Fibroblast of gingiva (primary cell): ENCODE measurements at places on chromosomes 11 and 22.

DNA sequence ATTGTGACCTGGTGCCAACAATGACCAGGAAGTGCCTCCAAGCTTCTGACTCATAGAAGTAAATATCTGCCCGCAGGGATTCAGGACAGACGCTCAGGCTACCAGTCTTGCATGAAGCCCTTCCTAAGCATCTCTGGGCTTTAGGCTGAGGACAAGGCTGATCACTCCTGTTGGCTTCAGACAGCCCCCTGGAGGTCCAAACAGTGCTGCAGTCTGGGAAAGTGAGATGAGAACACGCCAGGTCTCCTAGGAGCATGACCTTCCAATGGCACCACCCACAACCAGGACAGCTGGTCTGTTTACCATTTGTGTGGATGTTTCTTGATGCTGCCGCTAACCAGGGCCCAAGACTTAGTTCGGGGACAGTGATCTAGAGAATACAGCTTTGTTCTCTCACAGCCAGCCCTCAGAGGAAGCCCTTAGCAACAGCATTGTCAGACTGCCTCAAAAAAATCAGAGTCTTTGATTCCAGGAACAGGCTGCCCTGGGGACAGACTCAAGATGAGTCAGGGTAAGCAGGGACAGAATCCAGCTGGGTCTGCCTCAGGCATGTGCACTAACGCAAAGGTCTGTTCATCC is 111.2 kb downstream of the ZNF280B start:
- peak; percentile 50 for DNase-seq

- no peak for DNase-seq
Measured at GRCh38 chr11:20608934-20609333, 9.5 kb downstream of the SLC6A5 start.

DNA sequence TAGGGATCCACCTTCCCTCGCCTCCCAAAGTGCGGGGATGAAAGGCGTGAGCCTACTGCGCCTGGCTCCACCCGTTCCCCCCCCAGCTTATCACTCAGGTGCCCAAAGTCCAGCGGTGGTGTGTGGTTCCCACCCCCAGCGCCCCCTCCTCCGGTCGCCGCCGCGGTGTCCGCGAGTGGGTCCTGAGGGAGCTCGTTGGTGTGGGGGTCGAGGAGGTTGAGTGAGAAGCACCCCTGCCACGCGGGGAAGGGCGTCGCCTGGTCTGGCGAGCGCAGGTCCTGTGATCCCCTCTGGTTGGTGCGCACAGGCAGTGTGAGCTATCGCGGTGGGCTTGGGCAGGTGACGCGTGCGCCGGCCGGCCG is 3900.6 kb upstream of the OR11H1 start:
- DNase-seq: no peak

- no peak for DNase-seq
Measured at GRCh38 chr11:19395050-19395449, 154.3 kb upstream of the E2F8 start.

DNA sequence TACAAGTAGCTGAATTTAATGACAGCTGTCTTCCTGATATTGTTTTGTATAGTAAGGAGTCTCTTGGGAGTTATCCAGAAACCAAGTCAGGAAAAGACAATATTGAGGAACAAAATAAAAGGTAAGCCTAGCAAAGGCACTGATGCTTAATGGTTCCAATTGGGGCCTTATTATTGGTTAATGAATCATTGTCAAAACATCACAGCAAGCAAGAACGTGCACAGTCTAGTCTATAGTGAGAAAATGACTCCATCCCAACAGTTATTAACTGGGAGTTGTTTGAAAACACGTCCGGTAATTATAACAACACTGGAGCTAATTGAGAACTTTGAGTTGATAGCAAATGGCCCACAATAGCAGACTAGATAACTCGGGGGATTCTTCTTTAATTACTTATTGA is 17.7 kb downstream of the BSX start:
- no peak for DNase-seq

- no peak for DNase-seq
Measured at GRCh38 chr11:22674470-22675439, 8.3 kb downstream of the GAS2 start.

DNA sequence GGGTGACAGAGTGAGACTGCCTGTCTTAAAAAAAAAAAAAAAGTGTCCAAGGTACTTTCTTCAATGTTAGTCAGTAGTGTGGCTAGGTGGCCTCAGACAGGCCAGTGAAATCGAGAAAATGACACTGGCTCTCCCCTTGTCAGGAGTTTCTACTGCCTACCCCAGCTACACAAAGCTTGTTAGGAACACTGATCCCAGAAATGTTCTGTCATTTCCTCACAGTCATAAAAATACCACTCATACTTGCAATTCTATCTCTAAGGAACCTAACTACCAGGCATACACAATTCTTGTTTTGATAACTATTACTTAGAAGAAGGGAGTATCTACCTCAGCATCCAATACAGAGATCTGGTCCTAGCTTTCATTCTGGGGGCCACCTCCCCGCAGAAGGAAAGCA is 31.3 kb downstream of the ATP6V1E1 start:
- DNase-seq: no peak

- DNase-seq: peak; percentile 26
Measured at GRCh38 chr11:79312617-79313529, 128.0 kb downstream of the TENM4 start.

GRCh38 chr11:88801484-88802123 is 264.2 kb downstream of the GRM5 start:
- no peak for DNase-seq

DNA sequence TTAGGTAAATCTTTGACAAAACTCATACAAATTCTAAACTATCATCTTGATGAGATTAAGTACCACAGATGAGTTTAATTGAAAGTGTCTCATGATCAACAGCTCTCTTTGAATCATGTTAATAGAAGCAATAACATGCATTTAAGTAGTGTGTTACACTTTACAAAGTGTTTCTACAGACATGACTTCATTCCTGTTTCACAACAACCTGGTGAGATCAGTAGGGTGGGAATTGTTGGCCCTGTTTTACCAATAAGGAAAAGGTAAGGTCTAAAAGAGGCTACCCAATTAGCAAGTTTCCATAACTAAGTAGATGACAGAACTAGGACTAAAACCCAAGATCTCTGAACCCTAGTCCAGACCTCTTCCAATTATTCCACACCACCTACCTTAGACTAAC is 12.7 kb upstream of the PRSS23 start:
- DNase-seq: no peak

- DNase-seq: peak; percentile 12
Measured at GRCh38 chr11:88484873-88485621, 147.5 kb upstream of the CTSC start.

- peak; percentile 20 for DNase-seq
Measured at GRCh38 chr11:10653261-10653660, 40.3 kb downstream of the IRAG1 start.

GRCh38 chr22:42595434-42595833 is 19.2 kb downstream of the POLDIP3 start:
- no peak for DNase-seq

GRCh38 chr11:40273192-40273732 is 1186.2 kb downstream of the LRRC4C start:
- DNase-seq: no peak

DNA sequence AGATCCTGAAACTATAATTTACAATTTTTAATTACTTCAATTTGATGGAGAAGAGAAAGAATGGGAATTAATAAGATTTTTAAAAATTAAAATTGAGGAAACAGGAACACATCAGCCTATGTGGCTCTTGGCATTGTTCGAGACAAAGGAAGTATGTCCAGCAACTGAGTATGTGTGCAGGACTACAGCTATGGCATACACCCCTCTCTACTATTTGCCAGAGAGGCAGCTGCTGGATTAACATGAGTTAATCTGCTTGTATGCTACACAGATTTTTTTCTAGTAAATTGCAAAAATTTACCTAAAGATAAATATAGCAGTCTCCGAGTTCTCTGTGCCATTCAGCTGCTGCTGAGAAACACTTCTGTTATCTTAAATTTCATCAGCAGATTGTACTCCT is 70.6 kb downstream of the PHF21A start:
- no peak for DNase-seq

DNA sequence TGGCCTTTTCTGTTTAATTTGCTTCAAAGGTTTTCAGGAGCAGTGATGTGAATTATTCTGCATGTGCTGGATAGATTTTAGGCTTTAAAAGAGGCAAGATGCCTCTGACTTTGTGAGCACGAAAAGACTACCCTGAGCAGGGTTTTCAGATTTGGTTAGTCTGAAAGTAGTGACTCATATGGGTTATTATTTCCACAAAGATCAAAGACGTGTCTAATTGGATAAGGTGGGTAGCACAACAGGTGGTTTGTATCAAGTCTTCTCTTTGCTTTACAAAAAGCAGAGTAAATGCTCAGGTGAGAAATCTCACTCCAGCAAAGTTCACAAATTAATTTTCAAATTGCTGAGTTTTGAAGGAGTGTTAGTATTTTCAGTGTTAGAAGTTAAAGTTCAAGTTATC is 37.6 kb upstream of the DBX1 start:
- no peak for DNase-seq

- peak; percentile 36 for DNase-seq
Measured at GRCh38 chr11:79100093-79100910, 340.5 kb downstream of the TENM4 start.

DNA sequence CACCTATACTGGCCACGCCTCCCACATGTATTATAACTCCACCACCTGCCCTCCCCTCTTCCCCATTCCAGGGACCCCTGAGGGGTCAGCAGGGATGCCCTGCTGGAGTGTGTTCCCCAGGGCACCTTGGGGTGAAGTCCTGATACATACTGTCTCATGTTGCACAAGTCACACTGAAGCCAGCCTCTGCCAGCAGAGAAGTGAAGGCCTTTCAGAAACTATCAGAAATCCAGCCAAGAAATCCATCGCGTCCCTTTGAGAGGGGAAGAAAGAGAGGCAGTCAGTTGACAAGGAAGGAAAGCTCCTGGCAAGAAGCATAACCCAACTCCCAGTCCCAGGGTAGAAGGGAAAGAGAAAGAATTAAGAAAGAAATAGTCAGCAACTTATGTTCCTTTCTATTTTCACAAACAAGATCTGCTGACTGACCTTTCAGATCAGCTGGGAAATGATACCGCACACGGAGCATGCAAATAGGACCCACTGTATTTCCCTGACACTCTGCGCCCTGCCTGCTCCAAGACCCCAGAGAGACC is 45.2 kb downstream of the SC5D start:
- DNase-seq: no peak

DNA sequence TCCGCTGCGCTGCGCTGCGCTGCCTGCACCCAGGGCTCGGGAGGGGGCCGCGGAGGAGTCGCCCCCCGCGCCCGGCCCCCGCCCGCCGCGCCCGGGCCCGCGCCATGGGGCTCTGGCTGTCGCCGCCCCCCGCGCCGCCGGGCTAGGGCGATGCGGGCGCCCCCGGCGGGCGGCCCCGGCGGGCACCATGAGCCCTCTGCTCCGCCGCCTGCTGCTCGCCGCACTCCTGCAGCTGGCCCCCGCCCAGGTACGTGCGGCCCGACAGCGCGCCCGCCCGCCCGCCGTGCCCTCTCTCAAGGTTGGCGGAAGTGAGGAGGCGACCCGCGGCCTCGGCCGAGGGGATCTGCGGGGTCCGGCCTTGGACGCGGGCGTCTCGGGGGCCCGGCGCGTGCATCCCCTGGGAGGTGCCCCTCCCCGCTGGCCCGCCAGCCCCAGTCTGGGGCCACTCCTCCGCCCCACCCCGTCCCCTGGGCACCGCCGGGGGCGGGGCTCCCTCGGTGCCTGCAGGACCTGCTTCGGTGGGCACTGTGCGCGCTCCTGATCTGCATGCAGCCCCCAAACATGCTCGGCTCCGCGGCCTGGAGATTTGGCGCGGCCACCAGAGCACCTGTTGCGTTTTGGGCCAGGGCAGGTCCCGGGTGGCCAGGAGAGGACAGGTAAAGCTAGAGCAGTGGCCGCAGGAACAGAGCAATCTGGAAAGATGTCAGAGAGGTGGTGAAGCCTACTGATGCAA is 429 bp downstream of the VEGFB start:
- DNase-seq: no peak

GRCh38 chr11:8296038-8296649 is 32.5 kb upstream of the LMO1 start:
- DNase-seq: no peak

- DNase-seq: no peak
Measured at GRCh38 chr22:42889304-42889703, 32.2 kb upstream of the ARFGAP3 start.

DNA sequence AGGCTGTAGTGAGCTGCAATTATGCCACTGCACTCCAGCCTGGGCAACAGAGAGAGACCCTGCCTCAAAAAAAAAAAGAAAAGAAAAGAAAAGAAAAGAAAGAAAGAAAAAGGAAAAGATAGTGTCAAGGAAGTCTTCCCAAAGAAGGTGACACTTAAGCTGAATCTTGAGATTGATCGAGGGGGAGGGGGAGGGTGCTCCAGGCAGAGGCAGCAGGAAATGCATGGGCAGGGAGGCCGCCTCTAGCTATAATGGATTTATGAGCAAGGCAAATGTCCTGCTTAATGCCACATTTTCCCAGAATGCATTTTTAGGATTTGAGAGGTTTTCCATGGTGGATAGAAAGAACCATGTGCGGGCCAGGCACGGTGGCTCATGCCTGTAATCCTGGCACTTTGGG is 13.8 kb upstream of the DDB2 start:
- DNase-seq: no peak

DNA sequence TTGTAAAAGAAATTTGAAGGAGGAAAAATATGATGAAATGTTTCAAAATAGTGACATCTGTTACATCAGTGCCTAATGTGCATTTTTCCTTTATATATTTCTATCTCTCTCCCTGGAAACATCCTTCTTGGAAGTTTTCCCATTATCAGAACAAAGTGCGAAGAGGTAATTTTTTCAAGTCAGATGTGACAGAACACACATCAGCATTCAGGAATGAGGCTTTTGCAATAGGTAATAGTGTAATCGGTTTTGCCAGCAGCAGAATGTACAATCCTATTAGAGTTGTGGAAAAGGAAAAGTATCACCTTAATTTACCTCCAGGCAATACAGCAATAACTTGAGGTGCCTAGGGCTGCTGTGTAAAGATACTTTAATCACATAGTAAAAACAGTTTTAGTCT is 275.8 kb downstream of the FAT3 start:
- DNase-seq: no peak

DNA sequence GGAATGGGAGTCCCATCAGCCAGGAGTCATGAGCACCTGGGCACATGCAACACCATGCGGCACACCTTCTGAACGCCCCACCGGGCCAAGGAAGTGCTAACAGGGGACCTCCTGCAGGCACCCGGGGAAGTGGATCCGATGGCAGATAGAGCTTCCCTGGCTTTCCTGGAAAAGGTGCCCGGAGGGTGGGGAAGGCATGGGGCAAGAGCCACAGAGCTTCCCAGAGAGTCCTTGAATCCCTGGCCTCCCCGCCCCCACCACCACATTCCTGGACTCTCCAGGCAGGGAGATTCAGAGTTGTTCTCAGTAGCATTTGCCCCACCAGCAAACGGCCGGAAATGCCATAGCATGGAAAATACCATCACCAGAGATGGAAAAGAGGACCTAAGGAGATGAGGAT is 8.3 kb downstream of the TRIM29 start:
- DNase-seq: no peak
